ENCODE measurements at places on chromosomes 3 and 15.

- no peak for DNase-seq
Observed at GRCh38 chr3:125652349-125652748, 57.1 kb upstream of the OSBPL11 start.

GRCh38 chr15:39574427-39574826, 6.5 kb upstream of the THBS1 start:
- DNase-seq: no peak

GRCh38 chr3:158333736-158334135, 223.8 kb downstream of the RSRC1 start:
- no peak for DNase-seq

DNA sequence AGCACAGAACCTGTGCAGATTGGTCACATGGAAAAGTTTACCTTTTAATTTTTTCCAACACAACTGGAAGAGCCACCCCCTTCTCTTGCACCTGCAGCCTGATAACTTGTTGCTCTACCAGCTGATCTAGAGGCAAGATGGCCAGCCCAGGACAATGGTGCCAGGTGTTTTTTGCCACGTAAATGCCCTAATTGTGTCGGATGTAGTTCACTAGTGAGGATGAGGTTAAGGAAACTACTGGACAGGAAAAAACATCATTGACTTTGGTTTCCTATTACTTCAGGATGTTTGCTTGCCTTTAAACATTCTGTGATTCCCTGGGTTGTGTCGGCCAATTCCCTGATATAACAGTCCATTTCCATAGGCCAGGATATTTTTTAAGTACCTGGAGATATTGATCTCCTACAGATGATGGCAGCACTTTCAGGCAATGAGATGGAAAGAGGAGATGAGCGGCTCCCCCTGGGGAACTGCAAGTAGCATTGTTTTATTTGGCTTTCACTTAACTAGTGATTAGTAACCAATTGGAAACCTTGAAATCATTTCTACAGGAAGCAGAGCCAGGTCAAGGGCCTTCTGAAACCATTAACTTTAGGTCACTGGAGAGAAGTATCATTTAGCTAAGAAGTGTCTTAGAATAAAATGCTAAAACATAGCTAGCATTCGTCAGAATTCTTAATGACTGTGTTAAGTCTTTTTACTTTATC, 72.5 kb downstream of the OSBPL10 start:
- no peak for DNase-seq

GRCh38 chr3:159029306-159030026, 227.6 kb downstream of the MFSD1 start:
- no peak for DNase-seq

DNA sequence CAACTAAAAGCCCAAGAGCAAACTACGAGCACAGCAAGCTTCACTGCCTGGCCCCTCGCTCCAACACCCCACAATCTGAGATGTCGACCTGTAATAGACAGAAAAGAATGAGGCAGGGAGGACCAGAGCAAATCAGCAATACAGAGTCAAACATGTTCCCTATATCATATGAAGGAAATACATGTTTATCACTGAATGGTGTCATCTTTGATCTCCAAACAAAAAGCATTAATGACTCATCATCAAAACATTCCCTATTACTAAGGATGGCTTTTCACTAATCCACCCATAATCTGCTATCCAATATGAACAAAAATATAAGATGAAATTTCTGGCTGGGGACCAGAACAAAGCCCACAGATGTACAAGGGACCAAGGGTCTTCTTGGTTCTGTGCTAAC, 34.7 kb downstream of the MYO5A start:
- no peak for DNase-seq

- DNase-seq: no peak
Observed at GRCh38 chr3:46913644-46914043, 36.1 kb downstream of the PTH1R start.

DNA sequence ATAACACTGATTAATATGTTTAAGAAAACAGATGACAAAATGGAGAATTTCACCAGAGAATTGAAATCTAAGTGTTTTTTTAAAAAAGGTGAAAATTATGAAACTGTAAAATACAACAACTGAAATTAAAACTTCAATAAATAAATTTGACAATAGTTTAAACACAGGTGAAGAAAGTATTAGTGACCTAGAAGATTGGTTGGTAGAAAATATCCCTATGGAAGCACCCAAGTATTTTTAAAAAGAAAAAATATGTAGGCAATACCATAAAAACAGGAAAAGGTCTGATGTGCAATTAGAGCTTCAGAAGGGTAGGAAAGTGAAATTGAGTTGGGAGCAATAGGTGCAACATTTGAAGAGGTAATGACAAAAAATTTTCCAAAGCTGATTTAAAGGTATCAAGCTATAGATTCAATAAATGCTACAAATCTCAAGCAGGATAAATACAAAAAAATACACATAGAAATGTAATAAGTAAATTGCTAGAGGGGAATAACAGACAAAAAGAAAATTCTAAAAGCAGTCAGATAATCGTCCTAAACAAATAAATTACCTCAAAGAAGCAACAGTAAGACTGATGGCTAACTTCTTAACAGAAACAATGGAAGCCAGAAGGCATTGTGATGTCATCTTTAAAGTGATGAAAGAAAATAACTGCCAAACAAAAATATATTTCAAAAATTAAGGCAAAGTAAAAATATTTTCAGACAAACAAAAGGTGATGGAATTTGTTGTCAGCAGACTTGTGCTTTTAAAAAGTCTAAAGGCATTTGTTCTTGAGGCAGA, 9.5 kb upstream of the IL12A start:
- no peak for DNase-seq

DNA sequence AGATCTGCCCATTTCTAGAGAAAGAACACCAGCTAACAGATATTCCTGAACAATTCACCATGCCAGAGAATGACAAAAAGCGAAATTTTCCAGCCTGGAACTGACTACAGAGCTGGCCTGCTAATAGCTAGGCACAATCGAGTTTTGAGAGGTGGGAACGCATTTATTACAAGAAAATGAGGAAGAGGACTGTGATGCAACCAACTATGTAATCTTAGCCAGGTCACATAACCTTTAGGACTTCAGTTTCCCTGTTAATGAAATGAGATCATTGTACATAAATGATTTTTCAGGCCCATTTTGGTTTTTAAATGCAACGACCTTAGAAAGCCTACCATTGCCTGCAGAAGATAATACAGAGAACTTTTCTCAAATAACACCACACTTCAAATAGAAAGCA, 72.1 kb upstream of the SETMAR start:
- DNase-seq: no peak

GRCh38 chr15:90560229-90560776, 30.6 kb downstream of the CRTC3 start:
- no peak for DNase-seq

DNA sequence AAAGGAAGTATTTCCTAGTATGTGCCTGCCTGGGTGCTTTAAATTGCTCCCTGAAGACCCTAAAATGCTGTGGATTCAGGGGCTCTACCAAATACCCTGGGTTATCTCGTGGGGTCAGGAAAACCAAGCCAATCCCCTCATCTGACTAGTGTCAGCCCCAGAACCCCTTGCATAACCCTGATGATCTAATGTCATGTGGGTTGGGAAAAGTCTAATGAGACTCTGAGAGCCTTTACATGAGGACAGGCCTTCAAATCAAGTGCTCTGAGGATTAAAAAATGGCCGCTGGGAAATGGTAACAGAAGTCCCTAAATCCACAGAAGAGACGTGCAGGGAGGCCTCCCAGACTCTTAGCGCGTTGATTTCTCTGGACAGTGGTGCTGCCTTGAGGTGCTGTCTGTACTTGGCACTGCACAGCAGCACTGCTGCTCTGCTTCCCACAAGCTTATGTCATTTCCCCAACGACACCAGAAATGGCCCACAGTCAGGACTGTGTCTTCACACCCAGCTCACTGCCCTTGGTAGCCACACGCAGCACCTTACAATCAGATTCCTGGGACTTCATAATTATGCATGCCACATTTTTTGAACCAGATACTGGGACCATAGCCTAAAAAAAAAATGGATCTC, 16.6 kb downstream of the EIF4E3 start:
- no peak for DNase-seq

DNA sequence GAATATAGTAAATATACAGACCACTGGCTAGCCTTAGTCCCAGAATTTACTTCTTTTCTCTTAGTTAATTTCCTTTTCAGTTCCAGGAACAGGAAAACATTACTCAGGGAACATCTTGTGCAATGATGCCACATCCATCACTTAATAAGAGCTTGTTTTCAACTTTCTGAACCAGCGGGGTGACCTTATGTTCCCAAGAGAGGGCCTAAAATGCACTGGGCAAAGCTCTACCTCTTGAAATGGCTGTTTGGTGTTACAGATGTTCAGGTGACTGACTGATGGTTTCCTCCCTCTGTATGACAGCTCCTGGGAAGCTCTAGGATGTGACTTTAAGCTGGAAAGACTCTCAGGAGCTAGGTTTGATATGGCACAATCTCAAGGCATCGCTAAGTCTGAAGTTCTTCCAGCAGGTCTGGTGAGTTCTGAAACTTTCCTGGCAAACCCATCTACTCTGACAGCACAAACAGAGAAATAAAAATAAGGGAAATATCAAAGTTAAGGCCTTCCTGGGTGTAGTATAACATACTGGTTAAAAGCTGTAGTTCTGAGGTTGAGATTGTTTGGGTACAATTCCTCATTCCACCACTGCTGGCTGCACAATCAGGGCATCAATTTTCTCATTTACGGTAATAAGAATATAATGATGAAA, 98.6 kb downstream of the ZIC1 start:
- DNase-seq: no peak

DNA sequence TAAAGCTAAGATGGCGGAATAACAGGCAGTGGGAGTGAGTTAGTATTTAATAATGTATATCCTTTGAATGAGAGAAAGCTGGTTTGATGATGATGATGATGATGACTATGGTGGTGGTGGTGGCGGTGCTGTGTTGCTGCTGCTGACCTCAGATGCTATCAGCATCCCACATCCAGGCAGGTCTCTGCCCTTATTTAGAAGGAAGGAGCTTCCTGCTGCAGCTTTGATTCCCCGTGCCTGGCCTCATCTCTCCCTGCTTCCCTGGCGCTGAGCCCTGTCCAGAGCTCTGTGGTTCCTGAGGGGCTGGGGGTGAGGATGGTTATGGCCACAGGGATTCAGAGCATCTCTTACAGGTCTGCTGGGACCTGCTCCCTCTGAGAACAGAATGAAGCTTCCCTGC, 73.1 kb downstream of the RAB11A start:
- DNase-seq: no peak

DNA sequence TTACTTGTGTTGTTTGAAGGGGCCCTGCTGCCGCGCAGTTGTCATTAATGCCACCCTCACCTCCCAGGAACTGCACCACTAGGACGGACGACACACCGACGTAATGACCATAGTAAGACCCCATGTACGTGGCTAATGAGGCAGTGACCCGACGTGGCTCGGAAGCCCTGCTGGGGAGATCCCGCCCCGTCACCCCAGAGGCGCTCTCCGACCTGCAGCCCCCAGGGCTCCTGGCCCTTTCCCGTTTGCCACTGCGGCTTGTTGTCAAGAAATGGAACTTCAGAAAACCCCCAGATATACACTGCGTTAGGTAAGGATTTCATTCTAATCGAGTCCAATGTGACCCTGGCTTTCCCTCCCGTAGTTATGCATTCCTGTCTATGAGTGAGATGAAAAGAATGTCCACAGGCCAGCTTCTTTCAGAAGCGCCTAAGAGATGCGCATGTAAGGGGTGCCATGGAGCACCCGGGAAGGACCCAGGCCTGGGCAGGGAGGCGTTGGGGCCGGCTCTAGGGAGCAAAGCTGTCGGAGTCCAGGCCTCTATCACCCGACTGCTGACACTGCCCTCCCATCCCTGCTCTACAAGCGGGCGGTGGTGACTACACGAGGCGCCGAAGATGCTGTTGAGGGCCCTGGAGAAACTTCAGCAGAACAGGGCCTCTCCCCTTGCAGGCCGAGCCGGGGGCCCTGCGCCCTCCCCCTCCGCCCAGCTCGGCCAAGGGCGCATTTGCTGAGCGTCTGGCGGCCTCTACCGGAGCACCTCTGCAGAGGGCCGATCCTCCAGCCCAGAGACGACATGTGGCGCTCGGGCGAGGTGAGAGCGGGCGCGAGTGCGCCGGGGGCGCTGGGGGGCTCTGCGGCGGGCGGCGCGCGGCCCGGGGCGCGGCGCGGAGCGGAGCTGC, at the start of gene GABRA5:
GABRA5 (plus strand) TSS at position 765 of the 902 bp plus-strand sequence. CDS start 2,187 bp downstream, outside the sequence.
- no peak for DNase-seq

- DNase-seq: no peak
Observed at GRCh38 chr3:130662501-130662996, 84.1 kb downstream of the PIK3R4 start.

GRCh38 chr3:146040630-146041029, 120.4 kb downstream of the PLOD2 start:
- no peak for DNase-seq

DNA sequence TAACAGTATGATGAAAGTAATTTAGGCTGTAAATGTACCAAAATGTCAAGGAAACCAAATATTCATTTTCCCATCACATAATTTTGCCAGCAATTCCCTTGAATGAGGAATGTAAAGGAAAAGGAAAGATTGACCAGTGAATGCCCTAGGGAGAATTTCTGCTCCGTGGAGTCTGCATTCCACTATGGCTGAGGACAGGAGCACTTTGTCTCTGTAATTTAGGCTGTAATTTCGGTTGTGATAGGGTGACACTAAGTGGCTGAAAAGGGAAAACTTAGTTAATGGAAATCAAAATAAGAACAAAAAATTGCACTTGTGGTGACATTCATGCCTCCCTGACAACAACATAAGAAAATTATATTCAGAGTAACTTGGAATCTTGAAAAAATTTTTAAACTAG, 8.3 kb upstream of the TMEM207 start:
- DNase-seq: no peak

DNA sequence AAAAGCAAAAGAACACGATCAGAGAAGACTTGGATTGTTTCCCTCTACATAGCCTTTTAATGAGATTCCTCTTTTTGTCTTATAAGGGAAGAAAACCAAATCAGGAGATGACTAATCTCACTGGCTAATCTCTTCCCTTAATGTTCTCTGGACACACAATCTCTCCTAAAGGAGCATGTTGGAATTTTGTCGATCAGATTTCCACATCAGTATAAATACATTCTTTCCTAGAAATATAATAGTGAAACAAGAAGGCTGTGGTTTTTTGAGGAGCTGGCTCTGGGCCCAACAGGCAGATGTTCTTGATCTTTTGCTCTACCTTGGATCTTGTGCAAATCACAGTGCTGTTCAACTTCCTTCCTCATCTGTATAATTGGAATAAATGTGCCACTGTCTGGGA, 94.0 kb downstream of the GTPBP8 start:
- no peak for DNase-seq
